ENCODE measurements at places on chromosomes 1 and 21.

DNA sequence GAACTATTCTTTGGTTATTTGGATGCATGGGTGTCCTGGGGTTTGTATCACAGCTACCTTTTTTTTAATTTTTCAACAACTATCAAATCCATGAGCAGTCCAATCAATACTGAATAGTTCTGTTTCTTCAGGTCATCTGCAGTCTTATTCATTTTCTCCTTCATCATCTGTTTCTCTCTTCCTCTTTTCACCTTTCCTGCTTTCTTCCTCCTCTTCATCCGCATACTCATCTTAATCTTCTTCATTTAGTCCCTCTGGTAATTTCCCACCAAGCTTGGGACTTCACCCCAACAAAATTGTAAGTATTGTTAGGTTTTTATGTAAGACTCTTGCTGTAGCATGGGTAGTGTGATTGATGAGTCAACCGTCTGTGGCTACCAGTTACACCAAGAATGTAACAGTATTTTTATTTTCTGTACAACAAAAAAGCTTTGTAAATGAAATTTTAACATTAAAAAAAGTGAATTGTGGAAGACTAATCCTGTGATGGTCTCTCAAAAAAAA lies 184.1 kb upstream of the RNPC3 start:
- DNase-seq, result no peak

DNA sequence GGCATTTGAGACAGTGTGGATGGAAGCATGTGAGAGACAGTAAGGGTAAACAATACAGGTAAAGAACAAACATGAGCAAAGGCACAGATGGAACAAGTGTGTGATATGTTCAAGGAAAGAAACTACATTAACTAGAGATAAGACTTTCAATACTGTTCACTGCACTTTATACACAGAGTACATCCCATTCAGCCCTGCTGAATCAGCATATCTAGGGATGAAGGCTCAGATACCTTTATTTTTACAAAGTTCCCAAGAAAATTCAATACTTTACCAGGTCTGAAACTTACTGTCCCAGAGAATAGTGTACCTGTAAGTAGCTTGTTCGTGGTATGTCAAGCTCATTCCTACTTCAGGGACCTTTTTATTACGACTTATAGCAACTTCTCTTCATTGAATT lies 122.5 kb downstream of the LHX4 start:
- no peak for DNase-seq

- no peak for DNase-seq
Observed at GRCh38 chr1:106435269-106435668, 621.2 kb upstream of the PRMT6 start.

- no peak for DNase-seq
Observed at GRCh38 chr1:20819818-20820217, 32.7 kb upstream of the HP1BP3 start.

GRCh38 chr1:35962952-35963351 lies 32.0 kb downstream of the AGO3 start:
- no peak for DNase-seq

DNA sequence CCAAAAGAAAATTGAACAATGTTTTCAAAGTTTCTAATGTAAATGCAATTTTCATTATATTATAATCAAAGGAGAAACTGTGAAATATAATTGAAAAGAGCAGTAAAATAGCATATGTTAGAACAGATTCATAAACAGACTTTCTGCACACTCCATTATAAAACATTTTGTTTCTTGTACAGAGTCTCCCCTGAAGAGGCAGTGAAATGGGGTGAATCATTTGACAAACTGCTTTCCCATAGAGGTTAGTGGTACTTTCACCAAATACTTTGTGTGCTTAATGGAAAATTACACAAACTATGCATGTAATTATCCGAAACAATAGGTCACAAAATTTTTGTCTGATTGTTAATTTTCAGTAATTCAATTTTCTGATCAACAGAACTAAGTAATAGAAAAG lies 1.9 kb downstream of the RGS18 start:
- no peak for DNase-seq

DNA sequence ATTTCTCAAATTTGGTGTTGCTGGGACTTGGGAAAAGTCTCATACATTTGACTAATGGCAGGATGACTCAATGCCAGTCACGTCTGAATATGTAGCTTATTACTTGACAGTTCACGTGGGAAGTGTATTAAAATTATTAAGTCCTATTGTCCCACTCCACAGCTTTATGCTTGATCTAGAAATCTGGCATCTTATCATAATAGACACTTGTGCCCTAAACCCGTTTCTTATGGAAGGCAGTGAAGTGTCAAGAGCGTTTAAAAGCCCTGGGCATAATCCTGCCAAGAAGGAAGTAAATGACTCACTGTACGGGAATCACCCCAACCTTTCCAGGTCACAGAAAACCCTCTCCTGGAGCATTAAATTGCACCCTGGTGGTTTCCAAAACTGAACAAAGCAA lies 207.4 kb downstream of the APP start:
- no peak for DNase-seq

DNA sequence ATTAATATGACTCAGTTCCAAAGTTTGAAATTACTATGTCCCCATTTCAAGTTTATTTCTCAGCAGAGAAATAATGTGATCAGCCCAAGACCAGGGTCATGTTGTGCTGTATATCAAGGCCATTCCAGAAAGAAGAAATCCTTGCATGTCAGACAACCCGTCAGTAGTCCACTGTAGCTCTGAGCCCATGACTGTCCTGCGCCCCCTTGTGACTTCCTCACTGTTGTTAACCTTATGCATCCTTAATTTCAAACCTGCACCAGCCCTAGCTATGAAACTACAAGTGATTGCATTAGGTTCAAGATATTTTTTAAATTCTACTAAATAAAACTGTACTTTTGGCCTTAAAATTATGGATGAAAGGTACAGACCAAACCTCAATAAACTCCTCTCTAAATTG lies 133.0 kb downstream of the LRRC7 start:
- no peak for DNase-seq

GRCh38 chr1:7252411-7253117 lies 467.3 kb downstream of the CAMTA1 start:
- DNase-seq, result no peak

- DNase-seq, result no peak
Observed at GRCh38 chr1:222104694-222105392, 363.0 kb upstream of the DUSP10 start.

GRCh38 chr1:180571832-180572636 lies 13.3 kb downstream of the OVAAL start:
- no peak for DNase-seq

DNA sequence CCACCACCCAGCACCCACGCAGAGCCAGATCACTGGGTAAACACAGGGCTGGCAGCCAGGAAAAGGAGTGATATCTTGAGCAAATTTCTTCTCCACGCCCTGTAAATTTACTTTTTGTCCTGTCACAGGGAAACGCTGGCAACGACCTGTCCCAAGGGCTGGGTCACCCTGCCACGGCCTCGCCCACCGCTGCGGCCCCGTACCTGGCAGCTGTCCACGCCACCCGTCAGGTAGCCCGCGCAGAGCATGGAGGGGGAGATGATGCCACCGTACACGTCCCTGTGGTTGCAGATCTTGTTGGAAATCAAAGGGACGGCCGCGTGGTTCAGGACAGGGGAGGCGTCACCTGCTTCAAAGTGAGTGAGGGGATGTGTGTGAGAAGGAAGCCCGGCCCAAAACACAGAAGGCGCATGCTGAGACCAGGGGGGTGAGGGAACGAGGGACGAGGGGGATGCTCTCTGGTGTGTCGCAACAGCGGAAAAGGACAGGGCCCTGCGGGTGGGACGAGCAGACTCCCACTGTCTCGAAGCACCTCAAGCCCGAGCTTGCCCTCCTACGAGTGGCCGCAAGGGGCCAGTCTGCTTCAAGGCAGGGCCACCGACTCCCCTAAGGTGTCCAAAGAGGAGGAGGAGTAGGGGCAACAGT lies 10.1 kb upstream of the TFF1 start:
- no peak for DNase-seq

DNA sequence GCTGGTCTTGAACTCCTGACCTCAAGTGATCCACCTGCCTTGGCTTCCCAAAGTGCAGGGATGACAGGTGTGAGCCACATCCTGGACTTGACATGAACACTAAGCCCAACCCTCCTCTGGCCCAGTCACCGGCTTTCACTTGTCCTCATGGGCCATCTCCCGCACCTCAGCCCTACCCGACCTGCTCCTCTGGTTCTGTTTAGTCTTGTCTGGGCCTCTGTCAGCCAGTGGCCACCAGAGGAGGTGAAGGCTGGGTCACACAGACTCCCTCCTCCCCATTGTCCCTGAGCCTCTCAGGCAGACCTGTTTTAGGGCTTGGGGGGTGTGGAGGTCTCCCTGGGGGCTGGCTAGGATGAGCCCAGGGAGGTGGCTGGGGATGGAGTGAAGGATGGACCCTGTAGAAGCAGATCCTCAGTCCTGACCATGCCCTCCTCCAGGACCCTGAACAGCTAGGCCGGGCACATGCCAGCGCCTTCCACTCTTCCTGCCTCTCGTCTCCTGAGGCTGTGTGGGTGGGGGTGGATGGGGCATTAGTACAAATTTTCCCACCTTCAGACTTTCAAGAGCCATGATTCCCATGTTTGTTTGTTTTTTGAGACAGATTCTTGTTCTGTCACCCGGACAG lies 26.1 kb upstream of the UMODL1 start:
- DNase-seq, result no peak

DNA sequence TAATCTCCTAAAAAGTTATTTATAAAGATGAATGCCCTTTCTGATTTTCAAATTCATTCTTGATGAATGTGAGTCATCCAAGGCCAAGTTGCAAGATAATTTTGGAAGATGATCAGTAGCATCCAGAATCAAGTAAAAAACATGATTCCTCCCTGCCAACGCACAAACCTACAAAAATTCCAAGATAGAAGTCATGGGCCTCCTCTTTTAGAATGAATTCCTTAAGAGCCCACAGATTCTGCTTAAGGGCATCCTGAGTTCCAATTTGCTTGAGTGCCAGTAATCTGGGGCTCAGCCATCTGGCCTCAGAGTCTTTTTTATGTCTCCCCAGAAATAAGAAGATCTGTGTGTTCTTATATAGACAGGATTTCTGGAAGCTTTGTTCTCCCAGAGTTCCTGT lies 23.2 kb upstream of the SPATA6 start:
- DNase-seq, result no peak

GRCh38 chr1:1001057-1001783 lies 1.3 kb upstream of the HES4 start:
- DNase-seq, result no peak

DNA sequence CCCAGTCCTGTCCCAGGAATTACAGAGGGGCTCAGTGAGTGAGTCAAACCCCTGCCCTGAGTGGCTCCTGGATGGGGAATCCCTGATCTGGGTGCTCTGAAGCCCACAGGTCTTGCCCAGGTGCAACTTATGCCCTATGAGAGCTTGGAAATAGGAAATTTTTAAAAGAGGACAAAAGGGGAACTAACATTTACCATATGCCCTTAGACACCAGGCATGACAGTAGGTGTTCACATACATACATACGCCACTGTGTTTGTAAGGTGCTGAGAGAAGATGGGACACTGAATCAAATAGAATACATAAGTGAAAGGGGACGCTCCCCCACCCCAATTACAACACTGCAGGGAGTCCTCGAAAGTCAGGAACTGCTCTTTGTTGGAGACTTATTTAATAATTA lies 1.4 kb downstream of the CFAP45 start:
- no peak for DNase-seq

GRCh38 chr1:63883494-63884235 lies 109.8 kb downstream of the ROR1 start:
- DNase-seq, result no peak

Data from AG08396 (cell line).